ENCODE measurements at places on chromosomes 7 and 10.
A peak's percentile ranks its signal among the peaks of the same experiment; 100 is the strongest.

DNA sequence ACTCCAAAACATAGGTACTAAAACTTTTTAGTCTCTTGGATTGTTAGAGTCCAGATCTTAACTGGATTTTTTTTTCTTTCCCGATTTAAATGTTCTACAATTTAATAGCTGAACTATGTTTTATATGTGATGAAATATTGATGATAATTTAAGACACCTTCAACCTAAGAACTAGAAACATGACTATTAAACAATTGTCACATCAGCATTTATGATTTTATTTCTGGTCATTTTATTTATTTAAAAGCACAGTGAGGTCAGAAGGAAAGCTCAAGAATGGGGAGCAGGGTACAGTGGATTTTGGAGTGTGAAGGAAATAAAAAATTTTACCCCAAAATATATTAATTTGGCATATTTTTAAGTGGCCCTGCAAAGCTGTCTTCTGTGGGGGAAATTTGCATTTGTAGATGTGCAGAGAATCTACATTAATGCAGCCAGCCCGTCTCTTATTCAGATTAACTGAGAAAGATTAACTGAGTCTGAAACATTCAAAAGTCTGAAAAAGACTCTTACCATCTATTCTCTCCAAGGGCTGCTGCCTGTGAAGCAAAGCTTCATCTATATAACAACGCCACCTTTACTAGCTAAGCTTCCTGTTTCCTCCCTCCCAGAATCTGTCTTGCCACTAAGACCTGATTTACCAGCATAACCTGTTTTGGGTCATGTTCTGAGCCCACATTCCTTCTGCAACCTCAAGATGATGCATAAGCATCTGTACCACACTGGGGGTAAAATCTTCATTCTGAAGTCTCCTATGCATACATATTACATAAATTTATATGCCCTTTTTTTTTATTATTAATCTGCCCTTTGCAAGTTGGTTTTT, 86.4 kb downstream of the TMEM106B start:
- DNase-seq, result no peak

- peak; percentile 81 for DNase-seq
Measured at GRCh38 chr10:91409869-91410637, at the start of gene HECTD2. Gene HECTD2, plus strand, starts transcription at chr10:91410344. Its CDS starts 95 bp downstream, at chr10:91410439.

GRCh38 chr7:151330181-151330580, 11.4 kb upstream of the NUB1 start:
- no peak for DNase-seq

DNA sequence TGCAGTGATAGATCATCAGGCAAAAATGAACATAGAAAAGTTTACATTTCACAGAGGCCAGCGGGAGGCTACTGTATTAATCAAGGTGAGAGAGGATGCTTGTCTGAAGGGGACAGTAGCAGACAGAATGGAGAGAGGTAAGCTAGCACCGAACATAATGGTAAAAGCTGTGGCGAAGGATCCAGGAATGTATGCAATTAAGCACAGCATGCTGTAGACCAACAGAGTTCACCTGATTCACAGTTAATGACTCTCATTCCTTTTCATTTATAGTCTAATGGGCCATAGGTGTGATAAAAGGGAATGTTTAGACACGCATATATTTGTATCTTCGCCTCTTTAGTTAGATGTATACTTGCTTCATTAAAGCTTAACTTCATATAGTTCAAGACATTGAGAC, 150.9 kb upstream of the MBL2 start:
- DNase-seq, result no peak

- DNase-seq, result no peak
Measured at GRCh38 chr10:129029051-129029450, 438.0 kb upstream of the MGMT start.

DNA sequence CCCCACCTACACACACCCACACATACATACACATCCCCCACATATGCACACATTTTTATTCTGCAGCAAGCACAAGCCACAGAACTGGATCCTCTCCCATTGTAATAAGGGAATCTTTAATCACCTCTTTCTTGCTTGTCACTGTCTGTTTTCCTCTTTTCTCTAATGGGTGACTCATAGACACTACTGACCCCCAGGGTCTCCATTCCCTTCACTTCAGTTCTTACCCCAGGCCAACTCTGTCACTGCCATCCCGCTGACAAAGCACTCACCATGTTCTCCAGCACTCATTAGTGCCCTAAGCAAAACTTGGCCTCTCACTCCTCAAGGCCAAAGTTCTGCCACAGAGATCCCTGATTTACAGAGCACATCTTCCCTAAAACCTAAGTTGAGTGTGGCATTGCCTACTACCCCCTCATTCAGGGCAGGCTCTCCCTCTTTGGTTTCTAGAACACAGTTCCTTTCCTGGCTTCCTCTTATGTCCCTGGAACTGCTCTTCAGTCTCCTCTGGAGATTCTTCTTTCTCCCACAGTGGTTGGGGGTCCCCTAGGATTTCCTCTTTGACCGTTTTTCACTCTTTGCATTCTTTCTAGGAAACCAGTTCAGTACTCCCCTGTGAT, 39.6 kb upstream of the INHBA start:
- no peak for DNase-seq

DNA sequence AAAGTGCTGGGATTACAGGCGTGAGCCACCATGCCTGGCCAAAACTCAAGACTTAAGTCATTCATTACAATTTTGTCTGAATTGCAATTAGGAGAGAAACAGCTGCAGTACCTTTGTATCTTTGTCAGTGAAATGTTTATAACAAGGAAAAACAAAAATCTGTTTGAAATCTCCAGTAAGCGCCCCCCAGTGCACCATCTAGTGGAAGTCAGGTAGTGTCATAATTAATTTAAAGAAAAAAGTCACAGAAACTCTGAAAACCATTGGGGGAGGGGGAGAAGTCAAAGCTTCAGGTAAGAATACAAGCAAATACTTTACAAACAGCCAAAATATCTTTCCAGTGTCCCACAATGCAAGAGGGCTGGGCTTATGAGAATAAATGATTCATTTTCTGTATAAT, 2.8 kb downstream of the MPP7 start:
- no peak for DNase-seq

GRCh38 chr7:97772045-97772901, 40.4 kb downstream of the TAC1 start:
- no peak for DNase-seq

DNA sequence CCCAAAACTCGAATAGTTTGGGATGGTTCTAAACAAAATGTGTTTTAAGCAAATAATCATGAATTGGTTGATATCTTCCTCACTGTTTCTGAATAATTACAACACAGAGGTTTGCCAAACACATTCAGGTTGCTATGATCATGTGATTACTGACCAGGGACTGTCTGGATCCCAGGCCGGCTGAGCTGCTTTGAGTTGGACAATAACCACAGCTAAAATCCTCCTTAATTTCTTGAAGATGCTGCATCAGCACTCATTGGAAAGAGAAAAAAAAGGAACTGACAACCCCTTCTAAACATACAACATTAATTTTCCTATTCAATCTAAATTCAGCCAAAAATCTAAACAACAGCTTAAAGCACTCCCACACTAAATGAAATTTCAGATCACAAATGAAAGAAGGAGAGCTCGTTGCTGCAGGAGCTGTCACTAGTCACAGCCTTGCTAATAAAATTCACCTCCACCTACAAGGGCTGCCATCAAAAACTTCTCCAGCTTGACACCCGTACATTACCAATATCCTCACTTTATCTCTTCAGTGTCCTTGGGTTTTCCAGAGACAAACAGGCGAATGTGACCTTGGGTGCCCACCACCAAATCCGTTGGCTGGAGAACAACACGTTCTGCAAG, 560.2 kb downstream of the KCNMA1 start:
- no peak for DNase-seq

- DNase-seq, result no peak
Measured at GRCh38 chr10:102519246-102519825, 15.6 kb downstream of the SUFU start.

GRCh38 chr7:2613098-2613930, 18.5 kb upstream of the TTYH3 start:
- DNase-seq, result no peak

- no peak for DNase-seq
Measured at GRCh38 chr10:114070710-114071109, 27.0 kb downstream of the ADRB1 start.

DNA sequence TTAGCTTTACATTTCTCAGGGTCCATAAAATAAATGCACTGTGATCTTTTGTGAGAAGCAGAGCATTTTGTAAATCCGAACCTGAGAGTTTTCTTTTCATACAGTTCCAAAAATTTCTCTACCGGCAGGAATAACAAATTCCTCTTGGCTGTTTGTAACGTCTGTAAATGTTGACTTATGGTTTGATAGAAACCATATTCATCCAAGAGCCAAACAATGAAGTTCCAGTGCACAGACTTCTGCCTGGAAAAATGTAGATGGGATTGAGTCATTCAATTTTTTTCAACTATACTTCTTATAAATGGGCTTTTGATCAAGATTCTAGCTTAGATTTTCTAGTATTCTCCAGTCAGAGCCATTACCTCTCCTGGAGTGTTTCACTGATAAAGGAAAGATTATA, 530.6 kb downstream of the TFEC start:
- no peak for DNase-seq

GRCh38 chr7:778968-779451, 51.9 kb upstream of the PRKAR1B start:
- no peak for DNase-seq

- DNase-seq, result no peak
Measured at GRCh38 chr7:126635545-126635944, 617.2 kb downstream of the GRM8 start.

DNA sequence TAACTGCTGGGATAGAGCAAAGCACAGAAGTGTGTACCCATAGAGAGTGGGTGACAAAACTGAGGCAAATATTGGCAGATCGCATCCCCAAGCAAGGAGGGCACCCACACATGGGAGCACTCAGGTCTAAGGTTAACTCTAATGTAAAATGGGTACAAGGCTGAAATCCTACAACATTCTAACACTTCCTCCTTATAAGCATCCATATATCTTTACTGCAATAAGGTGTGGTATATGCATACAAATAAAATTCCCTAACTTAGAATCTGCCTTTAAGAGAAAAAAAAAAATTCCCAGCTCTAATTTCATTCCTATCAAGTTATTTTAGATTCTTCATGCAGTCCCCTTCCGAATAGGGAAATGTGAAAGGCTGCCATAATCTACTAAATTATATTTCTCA, 18.7 kb downstream of the EIF3A start:
- DNase-seq, result no peak

DNA sequence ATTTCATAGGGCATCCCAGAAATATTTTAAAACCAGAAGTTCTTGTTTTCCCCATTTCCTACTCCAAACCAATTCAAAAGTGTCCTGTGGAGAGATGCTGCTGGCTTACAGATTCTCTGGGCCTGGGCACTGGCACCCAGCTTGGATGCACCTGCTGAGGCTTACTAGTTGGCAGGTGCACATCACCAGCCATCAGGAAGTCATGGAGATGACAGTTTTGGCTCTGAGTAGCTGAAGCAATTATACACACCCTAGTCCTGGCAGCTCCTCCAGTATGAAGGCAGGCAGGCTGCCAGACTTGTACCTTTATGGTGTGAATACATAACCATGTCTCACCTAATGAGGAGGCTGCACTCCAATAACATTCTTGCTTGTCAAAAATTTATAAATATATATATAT, 276.6 kb upstream of the GHITM start:
- no peak for DNase-seq
